Effector memory CD4-positive, alpha-beta T cell (primary cell): ENCODE measurements at places on chromosomes 2 and 18.

DNA sequence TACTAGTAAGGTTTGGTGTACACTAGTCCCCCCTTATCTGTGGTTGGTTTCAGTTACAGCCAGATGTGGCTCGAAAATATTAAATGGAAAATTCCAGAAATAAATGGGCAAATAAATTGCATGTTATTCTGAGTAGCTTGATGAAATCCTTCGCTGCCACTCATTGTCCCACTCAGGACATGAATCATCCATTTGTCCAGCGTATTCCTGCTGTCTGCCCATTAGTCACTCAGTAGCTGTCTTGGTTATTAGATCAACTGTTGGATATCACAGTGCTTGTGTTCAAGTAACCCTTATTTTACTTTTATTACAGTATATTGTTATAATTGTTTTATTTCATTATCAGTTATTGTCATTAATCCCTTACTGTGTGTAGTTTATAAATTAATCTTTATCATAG, 21.7 kb downstream of the ZDBF2 start:
- DNase-seq = no peak

DNA sequence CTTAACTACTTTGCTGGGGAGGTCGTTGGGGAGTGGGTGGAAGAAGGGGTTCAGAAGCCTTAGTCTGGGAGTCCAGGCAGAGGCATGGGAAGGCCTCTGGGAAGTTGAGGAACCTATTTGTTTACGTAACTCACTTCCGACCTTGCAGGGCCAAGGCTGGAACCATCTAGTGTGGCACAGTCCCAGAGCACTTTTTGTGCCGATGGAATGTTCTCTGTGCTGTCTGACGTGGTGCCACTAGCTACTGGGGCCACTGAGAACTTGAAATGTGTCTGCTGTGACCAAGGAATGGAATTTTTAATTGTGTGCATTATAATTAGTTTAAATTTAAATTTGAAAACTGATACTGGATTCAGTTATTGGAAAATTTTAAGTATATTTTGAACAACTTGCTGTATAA, 139.7 kb downstream of the FAM161A start:
- no peak for DNase-seq

GRCh38 chr2:7621018-7621814, 704.0 kb downstream of the RNF144A start:
- DNase-seq = no peak

DNA sequence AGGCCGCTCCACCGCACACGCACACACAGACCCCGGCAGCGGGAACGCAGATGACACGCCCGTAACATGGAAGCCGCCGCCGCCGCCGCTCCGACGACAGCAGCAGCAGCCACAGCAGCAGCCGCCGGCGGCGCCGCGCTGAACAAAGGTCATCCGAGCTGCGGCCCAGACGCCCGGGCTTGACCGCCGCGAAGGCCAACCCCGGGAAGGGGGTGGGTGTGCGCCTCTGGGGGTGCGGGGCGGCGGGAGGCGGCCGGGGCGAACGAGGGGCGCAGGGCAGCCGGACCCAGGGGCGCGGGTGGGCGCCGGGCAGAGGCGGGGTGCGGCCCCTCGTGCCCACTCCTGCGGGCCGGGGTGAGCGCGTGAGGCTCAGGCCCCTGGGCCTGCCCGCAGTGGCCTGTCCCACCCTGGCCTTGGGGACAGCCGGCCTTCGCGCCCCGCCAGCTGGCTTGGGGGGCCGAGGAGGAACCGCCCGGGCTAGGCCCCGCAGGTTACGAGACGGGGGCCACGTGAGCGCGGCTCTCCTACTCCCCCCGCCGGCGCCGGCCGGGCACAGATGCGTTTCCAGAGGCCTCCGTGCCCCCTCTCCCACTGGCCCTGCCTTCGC, 1.0 kb upstream of the ZNF532 start:
- DNase-seq = no peak

- no peak for DNase-seq
Measured at GRCh38 chr18:6170604-6171003, 244.1 kb downstream of the L3MBTL4 start.

- no peak for DNase-seq
Measured at GRCh38 chr2:235102896-235103295, 151.1 kb downstream of the SH3BP4 start.

DNA sequence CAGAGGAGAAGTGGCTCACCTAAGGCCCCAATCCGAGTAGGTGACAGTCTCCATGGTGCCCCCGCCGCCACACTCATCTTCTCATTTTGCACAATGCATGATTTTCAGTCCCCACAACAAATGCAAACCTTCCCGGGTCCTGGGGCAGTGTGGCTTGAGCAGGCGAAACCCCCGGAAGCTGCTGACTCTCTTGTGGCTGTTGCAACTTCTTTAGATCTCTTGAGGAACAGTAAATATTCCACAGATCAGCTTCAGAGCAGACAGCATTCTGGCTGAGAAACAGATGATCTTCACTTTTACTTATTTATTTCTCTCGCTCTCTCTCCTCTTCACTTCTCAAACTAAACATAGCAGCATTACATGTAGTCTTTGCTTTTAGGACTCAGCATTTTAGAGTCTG, 51.9 kb downstream of the ASAP2 start:
- no peak for DNase-seq

- DNase-seq = no peak
Measured at GRCh38 chr2:172817411-172817810, 81.8 kb downstream of the RAPGEF4 start.

DNA sequence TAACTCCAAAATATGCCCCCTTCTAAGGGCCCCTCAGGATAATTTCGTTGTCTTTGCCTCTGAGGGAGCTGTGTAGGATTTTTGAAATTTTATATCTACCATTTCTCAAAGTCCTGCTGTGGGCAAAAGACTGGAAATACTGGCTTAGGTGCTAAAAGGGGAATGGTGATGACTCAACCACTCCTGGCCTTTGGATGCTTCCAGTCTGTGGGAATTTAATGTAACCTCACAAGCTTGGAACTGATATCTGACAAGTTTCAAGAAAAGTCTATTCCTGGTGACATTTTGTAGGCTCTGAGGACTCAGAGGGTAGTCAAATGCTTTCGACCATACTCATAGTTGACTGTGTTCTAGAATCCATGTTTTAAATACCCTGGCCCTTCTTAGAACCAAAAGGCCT, 3.4 kb upstream of the APCDD1 start:
- no peak for DNase-seq

- no peak for DNase-seq
Measured at GRCh38 chr2:27781496-27781895, 10.0 kb downstream of the MRPL33 start.

GRCh38 chr18:43078478-43079092, 36.9 kb downstream of the RIT2 start:
- DNase-seq = no peak

- no peak for DNase-seq
Measured at GRCh38 chr18:62919109-62919838, 203.9 kb downstream of the PHLPP1 start.

DNA sequence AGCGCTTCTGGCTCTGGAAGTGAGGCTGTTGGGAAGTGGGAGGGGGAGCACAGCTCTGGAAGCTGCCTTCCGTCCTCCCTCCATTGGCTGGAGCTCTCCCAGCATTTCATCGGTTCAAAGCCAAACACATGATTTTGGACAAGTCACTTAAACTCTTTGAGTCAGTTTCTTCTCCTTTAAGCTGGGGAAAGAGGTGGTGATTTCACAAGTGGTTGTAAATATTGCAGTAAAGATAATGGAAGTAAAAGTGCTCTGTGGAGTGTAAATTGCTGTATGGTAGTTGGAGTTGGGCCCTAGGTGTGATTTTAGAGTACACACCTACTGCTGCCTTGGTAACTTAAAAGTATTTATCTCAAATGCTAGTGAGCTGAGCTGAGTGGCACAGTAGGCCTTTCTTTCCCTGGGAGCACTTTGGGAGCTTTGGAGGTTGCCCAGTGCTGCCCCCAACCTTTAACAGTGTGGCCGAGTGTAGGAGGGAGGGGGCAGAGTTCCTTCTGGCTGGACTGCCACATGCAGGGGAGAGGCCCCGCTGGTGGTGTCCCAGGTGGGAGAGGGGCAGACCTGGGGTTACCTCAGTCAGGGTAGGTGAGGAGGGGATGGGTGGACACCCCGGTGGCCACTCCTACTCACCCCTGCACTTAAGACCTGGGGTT, 54.7 kb downstream of the ASAP2 start:
- no peak for DNase-seq

GRCh38 chr2:212392043-212392442, 146.6 kb downstream of the ERBB4 start:
- DNase-seq = no peak

DNA sequence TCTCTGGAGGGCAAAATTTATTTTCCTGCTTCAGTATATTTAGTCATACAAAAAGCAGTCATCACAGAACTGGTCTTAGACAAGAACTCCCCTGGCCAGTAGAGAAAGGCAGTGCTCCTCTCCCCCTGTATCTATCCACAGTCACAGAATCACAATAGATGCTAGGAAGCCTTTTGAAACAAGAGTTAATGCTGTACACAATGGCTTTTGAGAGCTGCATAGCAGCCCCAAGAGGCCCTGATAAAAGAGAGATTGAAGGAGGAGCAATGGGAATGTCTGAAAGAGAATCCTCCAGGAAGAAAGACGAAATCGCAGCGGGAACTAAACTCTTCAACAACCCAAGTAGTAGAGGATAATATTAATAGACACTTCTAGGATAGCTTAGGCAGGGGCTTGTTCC, 330.2 kb downstream of the RBM43 start:
- no peak for DNase-seq

- no peak for DNase-seq
Measured at GRCh38 chr2:232534940-232535651, 4.4 kb upstream of the CHRNG start.

DNA sequence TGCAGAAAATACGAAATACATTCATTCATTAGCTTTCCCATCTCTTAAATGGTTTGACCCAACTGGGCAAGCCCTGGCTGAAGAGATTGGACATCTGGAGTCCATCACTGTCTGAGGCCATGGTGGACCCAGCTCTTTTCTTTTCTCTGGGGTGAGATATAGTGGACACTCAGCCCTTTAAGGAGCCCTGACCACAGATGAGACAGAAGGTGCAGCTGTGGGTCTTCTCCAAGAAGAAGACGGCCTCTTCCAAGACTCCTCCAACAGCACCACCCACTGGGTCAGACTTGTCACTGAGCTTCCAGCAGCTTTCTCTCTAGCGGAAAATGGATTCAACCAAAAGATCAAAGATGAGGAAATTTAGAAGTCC, 27.2 kb downstream of the TWIST2 start:
- no peak for DNase-seq

DNA sequence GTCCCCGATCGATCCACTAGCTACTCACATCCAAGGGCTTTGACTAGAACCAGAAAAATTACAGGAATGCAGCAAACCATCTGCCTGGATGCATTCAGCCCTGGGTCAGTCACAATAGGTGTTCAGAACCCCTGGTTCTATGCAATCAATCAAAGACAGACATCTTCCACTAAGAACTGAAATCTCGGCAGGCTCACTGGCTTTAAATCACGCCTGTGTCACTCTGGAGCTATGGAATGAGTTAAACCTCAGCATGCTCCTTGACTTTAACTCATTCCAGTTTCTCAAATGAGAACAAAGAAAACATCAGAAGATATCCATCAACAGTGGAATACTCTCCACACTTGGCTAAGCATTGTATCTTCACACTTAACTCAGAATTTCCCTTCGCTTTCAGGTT, 68.1 kb upstream of the SPTBN1 start:
- DNase-seq = no peak

GRCh38 chr18:57077786-57078552, 68.9 kb upstream of the BOD1L2 start:
- DNase-seq = no peak

DNA sequence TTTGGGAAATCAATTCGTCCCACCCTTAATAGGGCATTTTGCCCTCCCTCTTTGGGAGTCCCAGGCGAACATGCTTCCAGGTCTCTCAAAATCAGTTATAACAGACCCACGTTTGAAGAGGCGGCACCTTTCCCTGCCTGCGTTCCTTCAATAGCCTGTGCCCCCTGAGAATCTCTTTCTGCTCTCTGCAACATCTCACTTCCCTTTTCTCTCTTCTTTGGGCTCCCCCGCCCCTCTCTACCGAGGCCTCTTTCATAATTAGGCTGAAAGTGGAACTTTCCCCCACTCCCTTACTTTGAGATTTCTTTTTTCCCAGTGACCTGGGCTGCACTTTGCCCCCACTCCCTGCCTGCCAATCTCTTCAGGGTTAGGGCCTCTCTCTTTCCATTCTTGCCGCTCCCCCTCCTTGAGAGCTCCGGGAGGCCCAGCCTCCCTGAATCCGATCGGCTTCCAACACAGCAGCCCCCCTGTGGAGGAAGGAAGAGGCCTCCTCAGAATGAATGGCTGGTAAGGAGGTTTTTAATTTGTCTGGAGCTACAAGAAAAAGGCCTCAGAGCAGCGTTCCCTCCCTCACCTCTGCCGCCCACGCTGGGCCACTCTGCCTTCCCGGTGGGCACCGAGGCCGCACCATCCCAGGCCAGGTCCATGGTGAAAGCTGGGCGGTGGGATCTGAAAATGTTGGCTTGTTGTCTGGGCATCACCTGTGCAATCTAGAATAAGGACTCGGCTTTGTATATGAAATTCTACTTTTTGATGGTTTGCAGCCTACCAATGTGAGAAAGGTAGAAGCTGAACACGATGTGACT, 162.6 kb upstream of the SIX3 start:
- no peak for DNase-seq

GRCh38 chr2:136920652-136921333, 155.4 kb downstream of the THSD7B start:
- no peak for DNase-seq

GRCh38 chr2:133837441-133838094, 269.3 kb upstream of the NCKAP5 start:
- no peak for DNase-seq

DNA sequence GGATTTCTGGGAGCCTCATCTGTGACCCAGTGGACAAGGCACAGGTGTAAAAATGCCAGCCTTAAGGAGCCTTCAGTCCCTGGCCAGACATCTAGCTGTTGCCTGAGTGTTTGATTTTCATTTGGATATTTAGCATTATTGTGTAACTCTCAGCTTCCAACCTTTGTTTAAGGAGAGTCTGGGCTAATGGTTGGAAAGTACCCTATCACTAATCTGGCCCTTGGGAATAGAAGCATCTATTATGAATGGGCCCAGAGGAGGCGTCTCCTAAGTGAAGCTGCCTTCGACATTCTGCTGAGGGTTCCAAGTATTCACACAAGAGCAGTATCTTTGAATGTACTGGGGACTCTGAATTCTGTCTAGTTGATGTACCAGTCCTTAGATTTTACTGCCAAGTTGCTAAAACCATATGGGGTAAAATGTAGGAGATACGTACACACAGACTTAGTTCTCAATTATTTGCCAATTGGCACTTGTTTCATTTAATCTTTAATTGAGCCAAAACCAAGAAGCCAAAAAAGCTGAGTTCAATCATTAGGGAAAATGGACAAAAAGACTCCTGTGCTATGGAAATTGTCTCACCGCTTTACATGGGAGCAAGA, 7.2 kb upstream of the ANKRD29 start:
- DNase-seq = no peak

GRCh38 chr18:963276-963675, 58.6 kb downstream of the ADCYAP1 start:
- DNase-seq = no peak
